MV-4-11 (cell line): ENCODE measurements at places on chromosomes 4 and X.

DNA sequence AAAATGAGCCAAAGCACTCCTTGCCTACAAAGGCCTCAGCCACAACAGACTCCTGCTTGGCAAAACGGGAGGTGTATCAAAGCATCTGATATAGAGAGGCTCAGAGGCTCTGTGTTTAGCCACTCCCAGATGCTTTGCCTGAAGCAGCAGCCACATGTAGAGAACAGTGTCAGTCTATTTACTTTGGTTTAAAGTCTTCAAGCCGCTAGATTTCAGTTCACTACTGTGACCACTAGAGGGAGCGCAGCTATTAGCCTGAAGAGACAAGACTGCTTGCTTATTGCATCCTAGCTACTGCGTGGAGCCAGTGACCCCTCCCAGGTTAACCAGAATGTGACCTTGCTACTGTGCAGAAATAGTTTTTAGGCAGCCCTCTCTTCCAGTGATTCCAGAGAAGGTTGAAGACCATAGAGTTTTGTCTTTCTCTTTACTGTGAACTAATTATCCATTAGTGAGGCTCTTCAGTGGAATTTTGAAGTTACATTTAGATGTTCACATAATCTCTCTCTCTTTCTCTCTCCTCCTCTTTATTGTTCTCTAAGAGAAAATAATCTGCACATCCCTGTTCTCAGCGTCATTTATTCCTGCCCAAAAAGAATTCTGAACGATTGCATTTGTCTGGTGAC lies 39.3 kb downstream of the BMP3 start:
- DNase-seq: peak; percentile 61

GRCh38 chrX:3576886-3577501 lies 136.5 kb downstream of the PRKX start:
- no peak for DNase-seq

DNA sequence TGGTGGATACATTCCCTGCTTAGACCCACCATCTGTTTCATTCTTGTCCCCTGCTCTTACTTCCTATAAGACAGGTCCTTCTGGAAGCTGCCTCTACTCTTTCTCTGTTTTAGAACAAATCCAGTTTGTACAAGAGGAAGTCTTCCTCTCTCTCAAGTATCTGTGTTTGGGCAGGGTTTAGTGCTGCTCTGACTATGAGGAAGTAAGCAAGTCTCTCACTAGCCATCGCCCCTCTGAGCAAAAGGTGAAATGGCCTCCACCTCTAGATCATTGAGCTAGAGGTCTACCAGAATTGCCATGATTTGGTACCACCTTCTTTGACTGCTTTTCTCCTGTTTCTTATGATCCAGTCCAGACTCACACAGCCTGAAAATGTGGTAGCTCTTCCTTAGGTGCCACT lies 8.4 kb downstream of the BTK start:
- peak; percentile 62 for DNase-seq

DNA sequence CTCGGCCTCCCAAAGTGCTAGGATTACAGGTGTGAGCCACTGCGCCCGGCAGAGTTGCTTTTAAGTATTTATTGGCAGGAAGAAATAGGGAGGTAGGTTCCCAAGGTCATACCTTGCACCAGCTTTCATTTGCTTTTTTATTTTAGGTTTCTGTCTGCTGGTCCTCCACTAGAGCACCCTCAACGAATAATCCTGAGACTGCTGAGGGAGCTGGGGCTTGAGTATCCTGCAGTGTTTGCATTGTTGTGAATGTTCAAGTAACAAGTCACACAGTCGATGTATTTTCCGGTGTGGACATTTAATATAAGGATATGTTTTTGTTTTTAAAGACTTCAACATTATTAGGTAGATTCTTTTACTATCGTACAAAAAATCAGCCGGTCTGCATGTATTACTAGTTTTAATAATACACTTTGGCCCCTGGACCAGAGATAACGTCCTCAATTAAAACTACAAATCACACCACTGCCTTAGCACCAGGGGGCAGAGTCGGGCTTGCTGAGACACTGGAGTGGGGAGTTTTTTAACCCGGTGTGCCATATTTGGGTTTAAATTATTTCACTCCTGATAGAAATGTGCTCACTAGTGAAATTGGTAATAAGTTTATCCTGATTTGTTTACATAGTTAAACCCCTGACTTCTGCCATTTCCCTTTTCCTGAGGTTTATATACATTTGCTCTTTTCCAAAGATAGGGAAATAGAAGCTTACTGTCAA lies 11.6 kb downstream of the SMIM20 start:
- DNase-seq: peak; percentile 33

DNA sequence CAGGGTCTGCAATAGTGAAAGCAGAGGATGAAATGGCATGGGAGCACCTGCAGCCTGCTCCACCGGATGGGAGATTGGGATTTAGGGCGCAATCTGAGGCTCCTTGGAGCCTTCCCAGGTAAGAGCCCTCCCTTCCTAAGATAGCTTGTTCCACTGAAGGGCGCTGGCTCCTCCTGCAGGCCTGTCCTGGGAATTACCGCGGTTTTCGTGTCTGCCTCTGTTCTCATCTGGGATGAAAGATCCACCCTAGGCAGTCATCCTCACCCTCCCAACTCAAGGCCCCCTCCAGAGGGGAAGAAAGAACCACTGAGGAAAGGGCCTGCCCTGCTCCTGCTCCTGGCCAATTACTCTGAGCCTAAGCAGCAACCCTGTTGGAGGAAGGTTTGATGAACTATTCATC lies 547.5 kb downstream of the SMARCA1 start:
- DNase-seq: no peak

DNA sequence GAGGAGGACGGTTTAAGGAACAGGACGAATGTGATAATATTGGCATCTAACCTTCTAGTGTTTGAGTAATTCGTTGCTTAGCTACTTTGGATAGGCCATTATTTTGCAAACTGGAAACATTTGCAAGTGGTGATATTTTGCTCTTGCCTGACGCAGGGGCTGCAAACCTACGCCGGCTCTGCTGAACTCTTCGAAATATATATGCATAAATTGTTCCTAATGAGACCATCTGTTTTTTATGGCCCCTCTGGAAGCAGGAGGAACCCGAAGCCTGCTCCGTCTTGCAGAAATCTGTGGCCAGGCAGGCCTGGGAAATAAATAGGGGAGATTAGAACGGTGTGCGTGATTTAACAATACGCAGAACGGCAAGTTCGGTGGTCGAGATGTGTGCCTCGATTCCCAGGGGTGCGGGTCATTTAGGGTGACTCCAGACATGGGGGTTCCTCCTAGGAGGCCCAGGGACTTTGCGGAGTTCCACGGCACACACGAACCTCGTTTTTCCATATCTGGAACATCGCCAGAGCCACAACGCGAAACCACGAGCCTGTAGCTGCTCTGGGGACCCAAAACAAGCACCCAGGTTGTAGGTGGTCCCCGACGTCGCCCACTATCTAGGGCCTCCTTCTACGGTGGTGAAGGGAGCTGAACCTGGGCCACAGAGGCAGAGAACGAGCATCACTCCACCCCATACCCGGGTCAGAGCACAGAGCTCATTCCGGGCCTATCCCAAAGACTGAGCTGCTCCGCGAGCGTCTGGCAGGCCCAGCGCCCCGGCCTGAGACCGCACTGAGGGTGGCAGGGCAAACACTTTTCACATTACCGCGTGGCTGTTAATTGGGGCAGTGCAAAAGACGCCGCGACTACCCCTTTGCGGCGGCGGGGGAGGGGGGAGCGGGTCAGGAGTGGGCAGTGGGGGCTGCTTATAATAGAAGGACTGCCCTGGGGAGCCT lies 89.7 kb downstream of the BCOR start:
- no peak for DNase-seq
